ENCODE measurements at places on chromosomes 1 and 21. TPM values are rescaled to one million over a fixed set of nuclear protein-coding genes. Genes with fewer than 3 reads are reported as not detected.

Gene GCSAML
- not detected for polyA plus RNA-seq

Gene TLCD4
- polyA plus RNA-seq: 0.21 TPM

Gene ZSCAN20
- polyA plus RNA-seq: 0.35 TPM

Gene DENND2C
- 0.28 TPM for polyA plus RNA-seq

Gene HIVEP3
- polyA plus RNA-seq: 4.7 TPM

Gene POGZ
- polyA plus RNA-seq: 23.8 TPM

Gene UBQLN4
- 12.2 TPM for polyA plus RNA-seq

Gene CRYBG2
- 1.5 TPM for polyA plus RNA-seq

Gene RGS16
- 3.0 TPM for polyA plus RNA-seq

Gene CYP4Z1
- polyA plus RNA-seq: not detected

Gene C1orf185
- not detected for polyA plus RNA-seq

Gene NMNAT2
- 0.10 TPM for polyA plus RNA-seq

Gene OR14C36
- polyA plus RNA-seq: not detected

Gene KRTAP13-2
- not detected for polyA plus RNA-seq

Gene CD1B
- polyA plus RNA-seq: 0.11 TPM

Measured in spleen (tissue), 13 donors.